SHP77 treated with DMSO at 0.1 percent for 48 hours (cell line): ENCODE measurements at places on chromosomes 2 and 18.
A peak's percentile ranks its signal among the peaks of the same experiment; 100 is the strongest.

DNA sequence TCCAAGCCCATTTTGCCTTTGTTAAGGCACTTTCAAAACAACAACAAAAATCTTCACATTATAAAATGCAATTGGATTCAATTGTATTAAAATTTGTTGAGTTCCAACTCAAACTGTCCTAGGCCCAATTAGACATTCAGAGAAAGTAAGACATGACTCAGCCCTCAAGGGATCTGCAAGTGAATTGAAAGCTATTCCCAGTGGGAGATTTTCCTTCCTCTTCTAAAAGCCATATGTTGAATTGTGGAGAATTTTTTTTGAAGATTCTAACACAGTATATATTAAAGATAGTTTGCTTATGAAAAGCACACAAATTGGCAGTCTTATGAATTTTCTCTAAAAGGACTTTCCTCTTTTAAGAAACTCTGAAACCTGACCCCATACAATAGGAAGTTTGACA is 268.0 kb upstream of the PARD3B start:
- DNase-seq = no peak

- DNase-seq = no peak
Measured at GRCh38 chr2:205650450-205650849, 31.9 kb upstream of the NRP2 start.

- DNase-seq = no peak
Measured at GRCh38 chr2:50551018-50551726, 480.8 kb downstream of the NRXN1 start.

DNA sequence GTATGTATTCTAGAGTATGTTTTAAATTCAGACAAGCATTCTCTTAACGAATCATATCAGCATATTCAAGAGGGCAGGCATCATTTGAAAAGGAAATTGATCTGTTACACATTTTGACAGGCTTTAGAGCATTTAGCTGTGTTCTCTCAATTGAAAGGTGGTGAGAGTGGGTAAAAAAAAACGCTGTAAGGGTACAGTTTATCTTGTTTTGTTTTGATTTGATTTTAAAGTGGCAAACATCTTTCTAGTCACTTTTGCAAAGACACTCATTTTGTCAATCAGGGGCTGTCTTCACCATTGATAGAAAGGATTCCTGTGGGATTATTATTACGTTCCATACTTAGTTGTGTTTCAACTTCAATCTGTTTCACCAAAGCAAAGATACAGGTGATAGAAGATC is 2.2 kb downstream of the CDH19 start:
- DNase-seq = peak; percentile 63

GRCh38 chr2:205657579-205657978 is 24.7 kb upstream of the NRP2 start:
- DNase-seq = no peak

DNA sequence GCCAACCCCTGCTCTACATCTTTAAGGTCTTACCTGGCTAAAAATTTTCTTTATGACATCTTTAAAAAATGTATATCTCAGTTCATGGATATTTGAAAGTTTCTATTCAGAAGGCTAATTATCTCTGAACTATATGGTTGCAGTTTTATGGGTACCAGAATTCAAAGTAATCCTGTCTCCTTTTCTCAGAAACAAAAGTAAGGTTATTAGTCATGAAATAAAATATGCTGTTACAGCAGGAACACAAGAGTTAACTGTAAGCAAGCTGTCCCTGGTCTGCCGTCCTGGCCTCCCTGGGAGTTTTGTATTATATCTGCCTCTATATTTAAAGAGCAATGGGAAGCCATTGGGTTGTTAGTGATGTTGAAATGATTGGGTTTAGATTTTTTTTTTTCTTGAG is 34.0 kb downstream of the SLC4A1AP start:
- DNase-seq = no peak

GRCh38 chr18:49788327-49788898 is 24.9 kb downstream of the ACAA2 start:
- no peak for DNase-seq

DNA sequence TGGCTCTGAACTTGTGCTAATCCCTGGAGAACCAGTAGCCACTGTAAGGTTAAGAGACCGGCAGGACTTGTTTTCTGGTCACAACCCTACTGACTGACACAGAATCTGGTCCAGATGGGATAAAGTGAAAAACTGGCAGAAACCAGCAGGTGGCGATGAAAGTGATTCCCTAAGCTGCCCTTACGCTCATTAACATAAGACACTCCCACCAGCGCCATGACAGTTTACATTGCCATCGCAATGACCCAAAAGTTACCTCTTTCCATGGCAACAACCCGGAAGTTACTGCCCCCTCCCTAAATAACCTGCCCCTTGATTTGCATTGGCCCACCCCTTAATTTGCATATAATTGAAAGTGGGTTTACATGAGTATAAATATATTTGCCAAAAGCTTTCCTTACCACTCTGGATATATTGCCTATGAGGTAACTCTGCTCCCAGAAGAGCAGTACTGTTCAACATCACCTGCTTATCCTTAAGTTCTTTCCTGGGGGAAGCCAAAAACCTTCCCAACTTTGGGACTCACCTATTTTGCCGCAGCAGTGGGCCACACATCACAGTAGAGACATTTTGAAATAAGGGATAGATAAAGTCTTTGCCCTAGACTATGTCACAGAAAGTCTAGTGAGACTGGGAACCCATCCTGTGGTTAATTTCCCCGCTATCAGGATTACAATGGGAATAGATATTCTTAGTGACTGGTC is 35.8 kb upstream of the AFF3 start:
- no peak for DNase-seq

GRCh38 chr2:113240150-113240914 is 38.4 kb downstream of the PAX8 start:
- peak; percentile 52 for DNase-seq

DNA sequence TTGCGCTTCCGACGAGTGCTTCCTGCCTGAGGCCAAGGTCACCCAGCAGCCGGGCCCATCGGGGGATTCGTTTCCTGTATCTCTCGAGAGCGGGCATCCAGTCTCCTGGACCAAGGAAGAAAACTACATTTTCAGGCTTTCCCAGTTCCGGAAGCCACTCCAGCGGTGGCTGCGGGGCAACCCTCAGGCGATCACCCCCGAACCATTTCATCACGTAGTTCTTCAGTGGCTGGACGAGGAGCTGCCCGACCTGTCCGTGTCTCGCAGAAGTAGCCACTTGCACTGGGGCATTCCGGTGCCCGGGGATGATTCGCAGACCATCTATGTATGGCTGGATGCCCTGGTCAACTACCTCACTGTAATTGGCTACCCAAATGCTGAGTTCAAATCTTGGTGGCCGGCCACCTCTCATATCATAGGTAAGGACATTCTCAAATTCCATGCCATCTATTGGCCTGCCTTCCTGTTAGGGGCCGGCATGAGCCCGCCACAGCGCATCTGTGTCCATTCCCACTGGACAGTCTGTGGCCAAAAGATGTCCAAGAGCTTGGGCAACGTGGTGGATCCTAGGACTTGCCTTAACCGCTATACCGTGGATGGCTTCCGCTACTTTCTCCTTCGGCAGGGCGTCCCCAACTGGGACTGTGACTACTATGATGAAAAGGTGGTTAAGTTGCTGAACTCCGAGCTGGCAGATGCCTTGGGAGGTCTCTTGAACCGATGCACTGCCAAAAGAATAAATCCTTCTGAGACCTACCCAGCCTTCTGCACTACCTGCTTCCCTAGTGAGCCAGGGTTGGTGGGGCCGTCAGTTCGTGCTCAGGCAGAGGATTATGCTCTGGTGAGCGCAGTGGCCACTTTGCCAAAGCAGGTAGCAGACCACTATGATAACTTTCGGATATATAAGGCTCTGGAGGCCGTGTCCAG is 1.0 kb downstream of the MARS2 start:
- DNase-seq = no peak

DNA sequence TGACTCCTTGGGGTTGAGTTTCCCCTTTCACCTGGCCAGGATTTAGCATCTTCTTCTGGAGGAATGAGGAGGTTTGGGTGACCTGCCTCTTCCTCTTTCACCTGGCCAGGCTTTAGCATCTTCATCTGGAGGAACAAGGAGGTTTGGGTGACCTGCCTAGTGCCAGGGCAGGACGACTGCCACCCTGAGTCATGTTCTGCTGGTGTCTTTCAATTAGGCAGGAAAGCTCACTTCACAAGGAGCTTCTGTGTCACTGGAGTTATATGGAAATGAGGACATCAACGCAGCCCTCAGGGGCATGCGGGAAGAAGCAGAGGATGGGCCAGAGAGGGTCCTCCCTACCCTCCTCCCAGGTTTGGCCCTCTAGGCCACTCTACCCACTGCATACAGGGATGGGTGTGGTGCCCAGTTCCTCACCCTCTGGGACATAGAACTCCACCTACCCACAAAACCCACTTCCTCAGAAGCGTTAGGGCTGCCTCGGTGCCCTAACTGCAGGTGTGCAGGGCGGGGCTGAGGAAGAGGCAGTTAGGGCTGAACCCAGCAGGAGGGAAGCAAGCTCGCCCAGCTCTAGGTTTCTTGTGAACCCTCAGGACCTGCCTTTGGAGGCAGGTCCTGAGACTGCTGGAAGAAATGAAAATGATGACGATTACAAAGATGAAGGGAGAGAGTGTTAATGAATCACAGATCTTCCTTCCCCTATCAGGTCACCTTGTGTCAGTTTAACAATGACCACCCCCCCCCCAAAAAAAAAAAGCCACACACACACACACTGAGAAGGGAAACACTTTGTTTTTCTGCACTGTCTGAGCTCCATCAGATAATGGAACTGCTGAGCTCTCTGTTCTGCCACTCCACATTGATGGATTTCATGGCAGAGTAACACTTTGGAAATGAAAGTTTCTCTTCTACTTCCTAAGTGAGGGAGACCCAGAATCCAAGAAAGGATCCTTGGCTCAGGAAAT is 71.0 kb downstream of the ARL4C start:
- DNase-seq = no peak

- DNase-seq = no peak
Measured at GRCh38 chr2:173696274-173696673, 268.9 kb downstream of the SP3 start.

DNA sequence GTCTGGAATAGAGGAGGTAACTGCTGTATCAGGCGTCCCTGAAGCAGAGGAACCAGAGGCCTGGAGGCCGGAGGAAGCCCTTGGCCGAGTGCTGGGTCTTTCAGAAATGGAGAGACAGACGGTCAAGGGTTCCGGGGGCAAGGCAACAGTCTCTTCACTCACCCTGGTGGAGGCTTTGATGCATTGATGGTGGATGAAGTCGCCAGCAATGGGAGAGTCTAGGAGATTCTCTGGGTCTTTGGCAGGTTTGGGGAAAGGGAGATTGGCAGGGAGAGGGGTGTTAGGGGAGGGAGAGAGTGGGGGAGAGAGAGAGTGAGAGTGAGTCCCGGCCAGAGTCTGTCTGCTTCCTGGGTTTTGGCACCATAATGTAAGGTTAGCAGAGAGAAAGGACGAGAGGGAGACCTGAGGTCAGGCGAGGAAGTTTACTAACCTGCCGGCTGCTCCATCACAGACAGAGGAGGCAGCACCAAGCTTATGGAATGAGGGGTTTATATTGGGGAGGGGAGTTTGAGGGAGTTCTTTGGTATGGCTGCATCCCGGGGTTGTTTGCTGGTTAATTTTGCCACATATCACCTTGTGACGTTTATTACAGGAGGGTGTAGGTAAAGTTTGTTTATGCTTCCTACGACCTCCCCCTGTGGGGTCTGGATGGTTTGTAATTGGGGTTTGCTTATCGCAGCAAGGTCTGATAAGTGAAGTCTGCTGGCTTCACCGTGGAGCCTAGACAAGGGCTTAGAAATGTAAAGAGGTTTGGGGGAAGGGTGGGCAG is 19.6 kb downstream of the COMMD1 start:
- DNase-seq = no peak

DNA sequence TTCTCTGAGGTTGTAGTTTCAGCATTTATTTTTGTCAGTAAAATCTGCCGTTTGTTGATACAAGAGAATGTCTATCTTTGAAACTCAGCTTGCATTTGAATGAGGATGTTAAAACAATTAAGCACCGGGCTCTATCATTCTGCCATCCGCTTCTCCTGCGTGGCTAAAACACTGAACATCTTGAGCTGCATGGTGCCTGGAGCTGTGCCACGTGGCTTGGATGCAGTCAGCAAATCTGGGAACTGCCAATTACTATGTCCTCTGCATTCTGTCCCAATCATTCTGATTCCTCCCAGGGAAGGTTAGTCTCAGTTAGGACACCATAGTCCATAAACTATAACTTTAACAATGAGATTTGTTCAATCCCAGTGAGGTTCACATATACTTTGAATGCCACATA is 598.4 kb downstream of the FBXO15 start:
- DNase-seq = no peak

DNA sequence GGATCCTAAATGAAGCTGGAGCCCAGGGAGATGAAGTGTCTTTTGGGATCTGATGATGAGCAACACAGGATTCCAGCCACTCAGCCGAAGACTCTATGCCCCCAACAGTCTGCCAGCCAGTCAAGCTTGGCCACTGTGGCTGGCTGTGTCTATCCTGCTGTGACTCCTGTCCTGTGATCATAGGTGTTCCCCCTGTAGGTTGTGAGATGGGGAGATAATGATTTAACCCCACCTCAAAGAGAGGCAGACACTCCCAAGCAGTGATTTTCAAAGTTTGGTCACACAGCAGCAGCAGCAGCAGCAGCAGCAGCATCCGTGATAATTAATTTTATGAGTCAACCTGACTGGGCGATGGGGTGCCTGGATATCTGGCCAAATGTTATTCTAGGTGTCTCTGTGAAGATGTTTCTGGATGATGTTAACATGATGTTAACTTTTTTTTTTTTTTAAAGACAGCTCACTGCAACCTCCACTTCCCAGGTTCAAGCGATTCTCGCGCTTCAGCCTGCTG is 21.4 kb upstream of the RHOB start:
- no peak for DNase-seq

DNA sequence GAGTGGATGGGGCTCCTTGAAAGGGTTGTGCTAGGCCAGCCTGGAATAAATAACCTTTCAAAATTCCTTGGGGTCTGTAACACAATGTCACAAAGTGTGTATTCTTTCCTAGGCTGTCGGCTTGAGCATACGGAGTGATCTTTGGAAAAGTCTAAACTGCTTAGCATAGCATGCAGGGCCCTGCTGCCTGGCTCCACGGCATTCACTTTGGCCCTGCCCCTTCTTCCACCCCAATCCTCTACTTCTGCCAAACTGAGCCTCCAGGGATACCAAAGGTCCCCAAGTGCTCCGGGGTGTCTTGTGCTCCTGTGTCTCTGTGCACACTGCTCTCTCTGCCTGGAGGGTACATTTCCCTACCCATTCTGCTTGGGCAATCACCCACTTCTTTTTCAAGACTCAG is 196.1 kb downstream of the LTBP1 start:
- no peak for DNase-seq

DNA sequence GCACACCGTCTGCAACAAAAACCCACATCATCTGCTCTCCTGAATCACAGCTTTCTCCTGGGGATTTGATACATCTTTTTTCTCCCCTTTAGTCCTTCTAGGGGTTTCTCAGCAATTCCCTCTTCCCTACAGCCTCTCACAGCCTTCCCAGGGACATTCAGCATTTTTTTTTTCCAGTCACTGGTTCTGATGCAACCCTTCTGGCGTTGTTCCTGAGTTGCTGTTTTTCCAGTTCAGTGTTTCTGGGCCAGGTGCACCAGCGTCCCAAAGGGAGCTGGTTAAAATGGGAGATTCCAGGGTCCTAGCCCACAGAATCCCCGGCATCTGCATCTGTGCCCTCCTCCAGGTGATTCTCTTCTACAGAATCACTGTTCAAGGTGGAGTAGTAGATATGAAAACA is 36.1 kb downstream of the ADCY3 start:
- no peak for DNase-seq
